ENCODE measurements at places on chromosomes 7 and 10.

- DNase-seq, result no peak
Observed at GRCh38 chr7:93036149-93036640, 81.6 kb downstream of the SAMD9 start.

- DNase-seq, result no peak
Observed at GRCh38 chr10:113093188-113094113, 143.4 kb downstream of the TCF7L2 start.

- no peak for DNase-seq
Observed at GRCh38 chr10:43906490-43906889, 257.8 kb upstream of the ZNF32 start.

GRCh38 chr10:106540645-106541044, 623.9 kb downstream of the SORCS1 start:
- no peak for DNase-seq

DNA sequence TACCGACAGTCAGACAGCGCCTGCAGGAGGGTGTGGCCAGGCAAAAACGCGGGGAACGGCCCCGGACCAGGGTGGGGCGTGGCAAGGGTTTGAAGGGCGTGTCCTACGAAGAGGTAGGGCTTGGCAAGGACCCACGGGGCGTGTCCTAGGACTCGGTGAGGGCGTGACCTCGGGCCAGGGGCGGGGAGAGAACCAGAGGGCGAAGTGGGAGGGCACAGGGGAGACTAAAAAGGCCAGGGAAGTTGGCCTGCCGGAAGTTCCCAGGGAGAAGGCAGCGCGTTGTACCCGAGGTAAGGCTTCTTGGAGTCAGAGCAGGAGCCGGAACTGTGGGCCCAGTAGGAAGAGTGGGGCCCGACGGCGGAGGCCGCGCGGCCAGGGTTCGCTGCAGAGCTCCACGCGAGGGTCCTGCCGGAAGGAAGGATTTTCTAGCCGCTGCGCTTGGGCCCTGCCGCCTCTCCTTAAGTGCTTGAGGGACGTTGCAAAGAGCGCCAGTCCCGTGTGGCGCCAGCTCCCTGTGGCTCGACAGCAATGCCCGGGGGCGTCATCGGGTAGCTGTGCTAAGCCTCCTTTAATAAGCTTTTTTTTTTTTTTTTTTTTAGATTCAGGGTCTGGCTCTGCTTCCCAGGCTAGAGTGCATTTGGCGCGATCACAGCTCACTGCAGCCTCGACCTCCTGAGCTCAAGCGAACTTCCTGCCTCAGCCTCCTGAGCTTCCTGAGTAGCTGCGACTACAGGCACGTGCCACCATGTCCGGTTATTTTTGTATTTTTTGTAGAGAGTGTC, at the start of gene PTER:
Gene PTER (plus strand): TSS at position 253 of the 782 bp plus-strand sequence. CDS start 47,375 bp downstream, outside the sequence.
- peak; percentile 99 for DNase-seq

GRCh38 chr10:46556515-46557318, at the start of gene GPRIN2:
Gene GPRIN2 (minus strand): TSS chr10:46556658. CDS start chr10:46550736, 5,922 bp downstream.
- no peak for DNase-seq

DNA sequence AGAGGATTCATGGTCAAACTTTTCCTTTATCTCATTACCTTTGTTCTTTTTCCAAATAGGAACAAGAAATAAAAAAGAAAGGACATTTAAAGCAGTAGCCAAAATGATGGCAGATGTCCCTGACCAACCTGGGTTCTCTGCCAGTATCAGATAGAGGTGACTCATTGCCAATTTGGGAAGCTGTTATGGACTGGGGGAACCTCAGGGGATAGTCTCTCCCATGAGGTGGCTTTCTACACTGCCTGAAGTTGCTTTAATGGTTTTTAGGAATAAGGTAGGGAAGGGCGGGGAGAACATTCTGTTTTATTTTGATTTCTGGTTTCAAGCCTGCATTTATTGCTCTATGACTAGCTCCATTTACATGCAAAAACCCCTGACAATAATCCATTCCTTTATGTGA, 457.9 kb upstream of the TPK1 start:
- no peak for DNase-seq

- DNase-seq, result no peak
Observed at GRCh38 chr10:26216585-26217395, at the start of gene GAD2. Gene GAD2 (plus strand): TSS chr10:26216774. CDS start chr10:26216810, 36 bp downstream.

DNA sequence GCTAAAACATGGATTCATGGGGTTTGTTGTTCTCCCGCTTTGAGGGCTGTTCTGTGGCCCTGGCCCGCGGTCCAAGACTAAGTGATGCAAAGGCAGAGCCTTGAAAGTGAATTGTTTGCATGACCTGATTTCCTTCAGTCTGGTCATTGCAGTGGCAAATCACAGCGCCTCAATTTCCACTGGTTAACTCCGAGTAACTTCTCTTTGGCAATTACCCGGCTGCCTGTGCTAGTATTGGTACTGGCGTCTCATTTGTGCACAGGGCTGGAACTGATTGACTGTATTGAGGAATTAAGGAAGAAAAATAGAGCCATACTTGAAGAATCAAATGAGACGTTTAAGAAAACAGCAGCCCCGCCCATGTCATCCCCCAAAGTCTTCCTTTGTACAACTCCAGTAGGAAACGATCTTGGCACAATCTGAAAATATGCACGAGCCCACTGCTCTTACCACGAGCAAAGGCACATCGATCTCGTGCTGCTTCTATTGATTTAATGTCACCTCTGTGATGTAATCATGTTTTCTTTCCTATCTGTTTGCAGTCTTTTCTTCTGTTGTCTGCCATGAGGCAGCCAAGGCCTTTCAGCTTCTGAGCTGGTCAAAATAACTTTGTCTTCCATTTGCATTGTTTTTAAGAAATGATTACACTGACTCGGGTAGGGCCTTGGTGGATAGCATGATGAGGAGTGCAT, 60.6 kb upstream of the SHH start:
- no peak for DNase-seq

DNA sequence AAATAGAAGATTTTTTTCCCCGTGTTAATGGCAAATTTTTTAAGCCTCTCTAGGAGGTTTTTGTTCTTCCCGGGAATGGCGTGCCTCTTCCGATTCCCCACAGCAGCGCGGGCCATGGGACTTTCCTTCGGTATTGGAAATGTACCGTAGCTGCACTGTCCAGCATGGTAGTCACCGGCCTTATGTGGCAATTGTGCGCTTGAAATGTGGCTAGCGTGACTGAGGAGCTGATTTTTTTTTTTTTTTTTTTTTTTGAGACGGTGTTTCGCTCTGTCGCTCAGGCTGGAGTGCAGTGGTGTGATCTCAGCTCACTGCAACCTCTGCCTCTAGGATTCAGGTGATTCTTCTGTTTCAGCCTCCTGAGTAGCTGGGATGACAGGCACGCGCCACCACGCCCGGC, 938 bp upstream of the TCTN3 start:
- no peak for DNase-seq

DNA sequence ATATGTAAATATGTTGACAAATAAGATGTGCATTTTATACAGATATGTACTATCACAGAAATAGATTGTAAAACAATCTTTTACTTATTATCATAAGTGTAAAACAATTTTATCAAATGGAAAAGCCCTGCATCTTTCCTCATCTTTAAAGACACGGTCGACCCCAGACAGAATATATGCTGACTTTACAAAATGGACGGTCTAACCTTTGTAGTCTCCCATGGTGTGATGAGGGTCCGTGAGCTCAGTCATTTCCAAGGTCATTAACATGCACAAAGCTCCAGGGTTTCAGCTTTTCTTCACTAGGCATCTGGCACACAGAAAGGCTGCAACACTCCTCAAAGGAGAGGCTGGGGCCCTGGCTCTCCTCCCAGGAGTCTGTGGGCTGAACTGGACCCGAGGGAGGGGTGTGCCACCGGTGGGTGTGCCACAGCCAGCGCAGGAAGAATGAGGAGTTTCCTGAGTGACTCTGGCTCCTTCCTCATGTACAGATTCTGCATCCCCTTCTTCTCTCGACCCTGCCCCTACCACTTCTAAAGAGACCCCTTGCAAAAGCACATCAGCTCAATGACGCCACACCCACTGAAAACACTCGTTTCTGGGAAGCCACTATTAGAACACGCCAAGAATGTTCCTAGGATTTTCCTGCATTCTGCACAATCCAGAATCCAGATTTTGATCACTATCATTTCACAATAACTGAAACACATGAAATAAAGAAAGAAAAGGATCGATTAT, 26.2 kb upstream of the ABLIM1 start:
- DNase-seq, result no peak

DNA sequence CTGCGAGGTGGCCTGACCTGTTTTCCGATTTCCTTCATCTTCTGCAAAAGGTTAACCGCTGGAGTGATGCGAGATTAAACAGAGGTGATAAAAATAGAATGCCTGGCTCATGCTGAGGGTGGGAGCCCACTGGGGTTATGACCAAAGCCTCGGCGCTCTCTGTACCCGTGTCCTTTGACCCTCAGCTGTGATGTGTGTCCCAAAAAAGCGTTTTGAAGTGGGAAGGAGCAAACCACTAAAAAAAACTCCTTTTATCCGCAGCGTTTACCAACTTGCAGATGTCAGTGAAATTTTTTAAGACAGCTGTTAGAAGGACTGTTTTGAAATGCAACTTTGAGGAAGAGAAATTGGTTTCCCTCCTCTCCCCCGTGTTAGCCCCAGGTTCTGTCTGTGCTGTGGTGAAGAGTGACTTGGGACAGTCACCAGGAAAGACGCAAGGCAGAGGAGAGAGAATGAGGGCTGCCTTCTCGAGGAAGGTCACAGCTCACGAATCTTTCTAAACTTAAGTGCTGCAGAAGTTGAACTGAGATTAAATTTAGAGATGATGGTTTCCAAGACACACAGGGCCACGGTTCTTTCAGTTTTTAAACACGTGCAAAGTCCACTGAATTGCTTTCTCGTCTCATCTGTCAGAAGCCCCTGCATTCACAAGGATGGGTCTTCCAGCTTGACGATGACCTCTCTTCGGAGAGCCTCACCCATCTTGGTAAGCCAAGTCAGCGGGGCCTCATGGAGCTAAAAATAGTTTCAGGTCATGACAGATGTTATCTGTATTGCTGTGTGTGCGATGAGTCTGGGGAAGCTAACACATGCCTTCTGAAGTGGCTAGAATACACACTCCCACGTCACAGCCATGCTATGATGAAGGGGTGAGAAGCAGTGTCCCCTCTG, 27.6 kb downstream of the AMZ1 start:
- DNase-seq, result no peak

GRCh38 chr7:113094517-113095249, 8.1 kb upstream of the GPR85 start:
- no peak for DNase-seq

- DNase-seq, result no peak
Observed at GRCh38 chr10:31321396-31321941, 2.5 kb downstream of the ZEB1 start.

- no peak for DNase-seq
Observed at GRCh38 chr10:131358741-131359442, 47.4 kb upstream of the TCERG1L start.

- DNase-seq, result peak; percentile 46
Observed at GRCh38 chr10:97572214-97572989, at the start of gene ANKRD2. Gene ANKRD2 (plus strand): TSS chr10:97572779. CDS start chr10:97572789, 10 bp downstream.

- DNase-seq, result no peak
Observed at GRCh38 chr7:82625377-82625776, 181.8 kb upstream of the CACNA2D1 start.

DNA sequence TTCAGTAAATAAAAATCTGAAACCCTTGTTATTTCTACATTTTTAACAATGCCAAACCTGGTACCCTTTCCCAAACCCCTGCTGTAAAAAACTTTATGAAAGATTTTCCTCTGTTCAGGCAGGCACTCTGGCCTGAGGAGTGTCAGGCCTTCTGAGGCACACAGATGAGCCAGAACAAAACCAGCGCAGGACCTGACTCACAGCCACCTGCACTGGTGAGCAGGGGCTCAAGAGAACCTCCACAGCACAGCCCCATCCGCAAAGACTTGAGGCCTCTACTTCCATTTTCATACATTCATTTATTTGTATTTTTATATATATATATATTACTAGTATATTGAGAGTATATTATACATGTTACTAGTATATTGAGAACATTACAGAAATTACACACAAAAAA, 49.4 kb downstream of the COBL start:
- DNase-seq, result no peak

GRCh38 chr7:22670422-22670815, 56.6 kb upstream of the IL6 start:
- DNase-seq, result no peak

DNA sequence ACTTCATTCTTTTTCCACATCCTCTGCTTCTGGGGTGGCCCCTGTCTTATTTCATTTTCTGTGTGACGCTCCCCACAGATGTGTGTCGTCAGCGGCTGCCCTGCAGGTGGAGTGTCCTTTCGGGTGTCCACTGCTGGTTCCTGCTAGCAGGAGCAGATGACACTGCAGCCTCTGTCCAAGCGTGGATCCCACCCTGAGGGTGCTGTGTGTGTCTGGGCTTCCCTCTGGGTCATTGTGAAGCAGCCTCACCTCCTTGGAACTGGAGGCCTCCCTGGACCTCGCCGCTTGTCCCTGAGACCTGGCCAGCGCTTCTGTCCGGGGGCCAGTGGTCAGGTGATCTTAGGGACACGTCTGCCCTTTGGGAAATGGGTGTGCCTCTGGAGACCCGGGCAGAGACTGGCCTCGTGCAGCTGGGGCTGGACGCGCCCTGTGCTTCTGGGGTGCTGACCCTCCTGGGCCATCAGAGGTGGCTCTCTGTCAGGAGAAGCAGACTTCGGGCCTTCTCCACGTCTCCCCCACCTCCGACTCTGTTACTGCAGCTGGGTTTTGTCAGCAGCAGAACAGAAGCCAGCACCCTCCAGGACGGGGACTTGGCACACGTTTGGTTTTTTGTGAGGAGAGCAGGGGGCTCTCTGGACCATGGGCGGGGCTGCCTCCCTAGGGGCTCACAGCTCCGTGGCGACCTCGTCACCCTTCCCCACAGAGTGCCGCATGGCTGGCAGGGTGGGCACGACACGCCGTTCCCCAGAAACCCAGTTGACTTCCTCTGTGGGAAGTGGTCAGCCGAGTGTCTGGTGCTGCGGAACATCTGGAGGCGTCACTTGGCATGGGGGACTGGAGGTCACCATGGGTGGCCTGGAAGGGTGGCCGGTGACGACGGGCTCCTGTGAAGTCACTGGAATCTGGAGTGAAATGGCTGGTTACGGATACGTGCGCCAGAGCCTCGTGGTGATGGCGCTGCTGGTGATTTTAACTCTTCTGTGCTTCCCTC, 48.4 kb downstream of the INPP5A start:
- DNase-seq, result no peak

DNA sequence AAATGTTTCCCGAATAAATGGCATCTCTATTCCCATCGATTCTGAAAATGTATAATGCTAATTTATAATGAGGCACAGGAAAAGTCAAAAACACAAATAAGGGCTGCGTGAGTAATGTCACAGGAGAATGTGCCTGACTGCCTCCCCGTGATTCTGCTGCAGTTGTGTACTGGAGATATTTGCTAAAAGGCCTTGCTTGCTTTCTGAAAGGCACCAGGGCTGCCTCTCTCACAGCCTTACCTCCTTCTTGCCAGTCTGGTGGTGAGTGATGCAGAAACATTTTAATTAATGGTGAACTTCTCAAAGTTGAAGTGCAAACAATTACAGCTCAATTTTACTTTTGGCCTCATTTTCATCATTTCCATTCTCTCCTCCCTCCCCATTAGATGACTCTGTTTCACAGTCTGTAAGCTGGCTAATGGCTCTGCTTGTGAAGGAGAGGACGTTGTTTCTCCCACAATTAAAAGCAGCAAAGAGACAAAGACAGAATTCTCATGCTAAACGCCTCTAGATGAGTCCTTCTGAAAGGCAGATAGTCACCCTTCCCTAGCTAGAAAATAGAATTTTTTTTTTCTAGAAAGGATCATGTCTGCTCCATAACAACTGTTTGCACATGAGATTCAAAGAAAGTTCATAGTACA, 377.6 kb downstream of the MDFIC start:
- DNase-seq, result no peak

All from activated CD4-positive, CD25-positive, alpha-beta regulatory T cell treated with anti-CD3 and anti-CD28 coated beads, Interleukin-2, amount 50 U/mL, for 72 hours (primary cell).